ENCODE measurements at places on chromosomes 16 and 17. TPM values are rescaled to one million over a fixed set of nuclear protein-coding genes. Genes with fewer than 3 reads are reported as not detected.

Gene CFAP52
- not detected for total RNA-seq

Gene PCGF2
- total RNA-seq: 20.9 TPM

Gene SEPTIN1
- total RNA-seq: 0.63 TPM

Gene SOST
- total RNA-seq: not detected

Gene ATP2C2
- not detected for total RNA-seq

Gene ACSM3
- total RNA-seq: 2.9 TPM

Gene KRT25
- total RNA-seq: not detected

Gene TPSG1
- total RNA-seq: not detected

Gene FNDC8
- not detected for total RNA-seq

Gene ZG16
- total RNA-seq: not detected

Gene KRTAP9-4
- not detected for total RNA-seq

Gene MMP28
- 1.3 TPM for total RNA-seq

Gene MSL1
- total RNA-seq: 32.4 TPM

Gene KRT24
- total RNA-seq: not detected

Gene ALOX12B
- total RNA-seq: 0.25 TPM

Gene TMED6
- total RNA-seq: not detected

Gene SLC12A3
- not detected for total RNA-seq

Gene ENDOV
- 9.8 TPM for total RNA-seq

Gene PYDC1
- total RNA-seq: not detected

Gene GAST
- not detected for total RNA-seq

Gene HCRT
- not detected for total RNA-seq

Gene SMIM36
- total RNA-seq: not detected

Gene CRHR1
- total RNA-seq: not detected

Gene FOXN1
- total RNA-seq: not detected

Gene SUZ12
- total RNA-seq: 7.4 TPM

Gene DNAAF8
- total RNA-seq: 0.81 TPM

Gene MC1R
- total RNA-seq: 2.9 TPM

Gene KRTAP4-6
- not detected for total RNA-seq

Gene MEIOB
- total RNA-seq: 3.8 TPM

Gene ARL5C
- total RNA-seq: not detected

Gene GP2
- not detected for total RNA-seq

Gene CES4A
- 0.98 TPM for total RNA-seq

Gene RPH3AL
- 18.0 TPM for total RNA-seq

Gene NRN1L
- 1.5 TPM for total RNA-seq

Gene MT1G
- total RNA-seq: not detected

All from mesangial cell (primary cell).